Mesothelial cell of epicardium (in vitro differentiated cells): ENCODE measurements at places on chromosomes 7 and 10. TPM values are rescaled to one million over a fixed set of nuclear protein-coding genes. Genes with fewer than 3 reads are reported as not detected.

DNA sequence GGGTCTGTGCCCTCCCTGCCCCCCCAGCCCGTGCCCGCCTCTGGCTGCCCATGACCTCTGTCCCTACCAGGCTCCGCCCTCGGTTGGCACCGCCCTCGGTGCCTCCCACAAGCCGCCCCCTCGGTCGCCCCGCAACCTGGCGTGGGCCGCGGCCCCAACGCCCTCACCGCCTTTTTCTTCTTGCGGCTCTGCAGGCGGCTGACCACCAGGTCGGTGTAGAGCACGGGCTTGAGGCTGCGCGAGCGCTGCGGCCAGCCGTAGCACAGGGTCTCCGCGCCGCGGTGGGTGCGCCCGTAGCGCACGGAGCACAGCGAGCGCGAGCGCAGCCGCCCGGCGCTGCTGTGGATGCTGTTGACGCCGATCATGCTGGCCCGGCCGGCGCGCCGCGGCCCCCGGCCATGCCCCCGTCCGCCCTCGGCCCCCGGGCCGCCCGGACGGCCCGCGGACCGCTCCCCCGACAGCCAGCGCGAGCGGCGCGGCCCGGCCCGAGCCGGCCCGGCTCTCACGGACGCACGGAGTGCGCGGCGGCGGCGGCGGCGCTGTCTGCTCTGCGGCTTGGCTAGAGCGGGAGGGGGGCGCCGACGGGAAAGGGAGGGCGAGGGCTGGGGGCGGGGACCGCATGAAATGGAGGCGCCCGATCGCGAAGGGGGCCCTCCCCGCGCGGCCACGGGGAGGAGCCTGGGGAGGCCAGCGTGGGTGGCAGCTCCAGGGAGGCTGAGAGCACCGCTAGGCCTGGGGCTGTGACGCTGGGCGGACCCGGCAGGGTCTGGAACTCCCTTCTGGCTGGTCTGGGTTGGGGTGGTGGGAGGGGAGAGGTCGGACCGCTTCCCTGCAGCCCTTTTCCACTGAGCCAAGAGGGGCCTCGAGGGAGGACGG, 9.6 kb downstream of the PSD start:
- DNase-seq = peak; percentile 57

DNA sequence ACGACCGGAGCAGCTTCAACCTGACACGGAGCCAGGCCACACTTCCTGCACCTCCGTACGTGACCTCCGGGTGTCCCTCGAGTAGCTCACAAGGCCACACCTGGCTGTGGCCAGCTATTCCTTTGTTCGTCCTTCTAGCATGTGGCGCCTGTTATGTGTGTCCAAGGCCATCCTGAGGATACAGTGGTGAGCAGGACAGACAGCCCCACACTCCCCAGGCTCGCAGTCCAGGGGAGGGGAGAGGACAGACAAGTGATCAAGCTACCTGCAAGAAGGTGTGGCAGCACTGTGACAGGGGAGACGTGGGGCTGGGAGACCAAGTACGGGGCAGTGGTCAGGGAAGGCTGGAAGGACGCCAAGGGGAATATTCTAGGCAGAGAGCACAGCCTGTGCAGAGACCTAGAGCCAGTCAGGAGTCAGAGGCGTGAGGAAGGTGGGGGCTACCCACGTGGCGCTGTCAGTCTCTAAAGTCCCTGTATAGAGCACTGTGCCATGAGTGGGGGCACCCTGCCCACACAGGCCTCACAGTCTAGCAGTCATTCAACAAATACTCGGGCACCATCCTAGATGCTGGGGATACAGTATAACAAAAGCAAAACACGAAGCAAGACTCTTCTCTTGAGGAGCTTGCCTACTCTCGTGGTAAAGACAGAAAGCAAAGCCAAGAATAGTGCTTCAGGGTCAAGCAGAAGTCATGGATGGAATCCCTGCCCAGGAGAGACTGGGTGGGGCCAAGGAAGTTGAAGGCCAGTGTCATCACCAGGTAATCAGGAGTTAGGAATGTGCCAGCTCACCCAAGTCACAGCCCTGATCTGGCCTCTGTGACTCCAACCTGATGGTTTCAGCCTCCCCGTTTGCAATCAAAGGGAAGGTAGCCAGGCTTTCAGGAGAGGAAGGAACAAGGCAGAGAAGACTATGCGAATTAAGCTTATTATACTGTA, 58.6 kb downstream of the PROSER2 start:
- DNase-seq = no peak

- DNase-seq = peak; percentile 43
Measured at GRCh38 chr10:93893646-93894515, at the start of gene SLC35G1. Gene SLC35G1, plus strand, starts transcription at chr10:93893978. Its CDS starts 56 bp downstream, at chr10:93894034.

DNA sequence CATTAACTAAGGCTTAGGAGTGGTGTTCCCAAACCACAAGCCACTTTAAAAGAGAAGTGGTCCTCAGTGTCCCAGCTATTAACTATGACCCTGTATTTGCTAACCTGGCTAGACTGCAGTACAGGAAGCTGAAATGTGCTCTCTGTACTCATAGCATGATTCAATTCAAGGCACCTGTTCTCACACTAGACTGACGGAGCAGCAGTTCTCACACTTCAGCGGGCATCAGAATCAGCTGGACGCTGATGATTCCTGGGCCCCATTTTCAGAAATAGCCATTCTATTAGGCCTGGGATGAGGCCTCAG, 24.5 kb upstream of the MSRB2 start:
- no peak for DNase-seq

GRCh38 chr7:106108991-106109390, 3.1 kb downstream of the SYPL1 start:
- DNase-seq = no peak

- no peak for DNase-seq
Measured at GRCh38 chr10:5873515-5873995, 16.1 kb downstream of the ANKRD16 start.

DNA sequence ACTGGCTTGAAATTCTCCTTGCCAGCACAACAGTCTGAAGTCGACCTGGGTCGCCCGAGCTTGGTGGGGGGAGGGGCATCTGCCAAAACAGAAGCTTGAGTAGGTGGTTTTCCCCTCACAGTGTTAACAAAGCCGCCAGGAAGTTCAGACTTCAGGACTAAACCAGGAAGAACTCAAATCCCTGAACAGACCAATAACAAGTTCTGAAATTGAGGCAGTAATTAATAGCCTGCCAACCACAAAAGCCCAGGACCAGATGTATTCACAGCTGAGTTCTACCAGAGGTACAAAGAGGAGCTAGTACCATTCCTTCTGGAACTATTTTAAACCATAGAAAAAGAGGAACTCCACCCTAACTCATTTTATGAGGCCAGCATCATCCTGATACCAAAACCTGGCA, 45.3 kb downstream of the LRRC72 start:
- no peak for DNase-seq

DNA sequence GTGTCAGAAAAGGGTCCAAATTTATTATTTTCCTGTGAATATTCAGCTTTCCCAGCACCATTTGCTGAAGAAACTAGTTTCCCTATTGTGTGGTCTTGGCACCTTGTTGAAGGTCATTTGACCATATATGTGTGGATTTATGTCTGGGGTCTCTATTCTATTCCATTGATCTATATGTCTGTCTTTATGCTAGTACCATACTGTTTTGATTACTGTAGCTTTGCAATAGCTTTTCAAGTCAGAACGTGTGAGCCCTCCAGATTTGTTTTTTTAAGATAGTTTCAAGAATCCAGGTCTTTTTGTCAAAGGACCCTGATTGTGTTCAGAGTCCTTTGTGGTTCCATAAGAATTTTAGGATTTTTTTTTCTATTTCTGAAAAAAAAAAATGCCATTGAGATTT, 79.0 kb upstream of the WAC start:
- DNase-seq = no peak

DNA sequence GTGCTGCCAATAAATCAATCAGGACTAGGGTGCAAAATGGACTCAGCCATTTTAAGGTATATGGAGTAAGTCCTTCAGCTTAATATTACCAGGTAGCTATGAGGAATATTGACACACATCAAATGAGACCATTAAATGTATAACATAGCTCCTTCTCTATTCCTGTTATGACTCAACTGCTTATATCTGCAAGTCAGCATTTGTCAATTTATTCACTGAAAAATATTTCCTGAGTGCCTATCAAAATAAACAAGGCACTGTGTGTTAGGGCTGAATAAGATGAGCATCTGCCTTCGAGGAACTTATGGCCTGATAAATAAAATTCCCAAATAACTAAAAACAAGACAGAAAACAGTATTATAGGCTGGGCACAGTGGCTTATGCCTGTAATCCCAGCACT, 113.8 kb downstream of the CDK6 start:
- no peak for DNase-seq

DNA sequence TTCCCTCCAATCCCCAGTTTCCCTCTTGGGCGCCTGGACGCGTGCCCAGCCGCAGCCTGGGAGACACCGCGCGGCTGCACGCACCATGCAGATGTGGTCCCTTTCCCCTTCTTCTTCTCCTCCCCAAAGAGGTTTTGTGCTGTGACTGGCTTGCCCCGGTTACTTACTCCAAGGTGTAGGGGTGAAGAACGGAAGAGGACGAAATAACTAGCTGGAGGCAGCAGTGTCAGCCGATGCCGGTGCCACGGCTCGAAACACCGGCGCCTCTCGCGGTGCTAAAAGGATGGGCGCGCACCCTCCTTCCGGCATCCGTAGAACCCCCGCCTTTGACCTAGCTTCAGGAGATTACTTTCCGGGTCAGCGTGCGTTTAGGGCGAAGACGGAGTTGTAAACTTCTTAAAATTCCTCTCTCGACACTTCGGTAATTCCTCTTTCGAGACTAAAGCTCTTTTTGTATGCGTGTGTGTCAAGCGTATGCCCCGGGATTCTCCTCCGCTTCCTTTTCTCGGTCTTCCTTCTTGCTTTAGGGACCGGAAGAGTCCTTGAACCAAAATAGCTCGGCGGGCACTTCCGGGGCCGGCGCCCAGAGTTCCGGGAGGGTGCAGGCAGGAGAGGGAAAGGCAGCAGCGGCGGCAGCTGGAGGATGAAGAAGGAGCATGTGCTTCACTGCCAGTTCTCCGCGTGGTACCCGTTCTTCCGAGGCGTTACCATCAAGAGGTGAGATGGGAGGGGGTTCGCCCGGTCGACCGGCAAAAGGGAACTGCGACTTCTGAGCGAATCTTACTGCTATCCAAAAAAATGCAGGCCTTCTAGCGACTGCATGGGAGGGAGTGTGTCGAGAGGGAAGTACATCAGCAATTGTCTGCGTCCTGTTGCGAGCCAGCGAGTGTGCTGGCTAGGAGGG, at the start of the genes CDC123 and NUDT5:
Gene CDC123 (plus strand): TSS at position 586 of the 904 bp plus-strand sequence. CDS start 58 bp downstream, at position 644.
Gene NUDT5 (minus strand): TSS at position 289 of the 904 bp plus-strand sequence. CDS start 9,600 bp downstream, outside the sequence.
- DNase-seq = peak; percentile 75

DNA sequence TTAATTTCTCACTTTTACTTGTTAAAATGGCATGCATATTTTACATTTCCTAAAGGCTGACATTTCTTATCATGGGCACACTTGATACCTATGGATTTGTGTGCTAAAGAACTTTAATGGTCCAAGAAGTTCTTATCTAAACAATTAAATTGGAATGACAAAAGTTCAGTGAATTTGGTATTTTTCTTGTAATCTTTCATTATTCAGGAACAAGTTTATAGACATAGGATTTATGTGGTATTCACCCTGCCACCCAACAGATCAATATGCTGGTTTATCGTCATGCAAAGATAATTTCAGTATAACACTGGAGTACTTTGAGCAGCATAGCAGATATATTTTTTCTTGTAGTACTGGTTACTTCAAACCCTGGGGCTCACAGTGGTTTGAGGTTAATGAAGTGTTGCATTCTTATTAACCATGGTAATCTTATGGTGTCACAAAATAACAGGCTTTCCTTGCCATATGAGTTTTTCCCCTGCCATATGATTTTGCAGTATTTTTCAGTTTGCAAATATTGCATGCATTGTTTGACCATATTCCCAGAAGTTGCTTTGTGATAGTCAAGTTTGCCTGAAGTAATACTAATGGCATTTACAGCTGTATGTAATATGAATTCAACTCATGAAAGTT, 148.8 kb downstream of the PPP1R9A start:
- no peak for DNase-seq

- no peak for DNase-seq
Measured at GRCh38 chr7:30389791-30390190, 88.8 kb downstream of the NOD1 start.

DNA sequence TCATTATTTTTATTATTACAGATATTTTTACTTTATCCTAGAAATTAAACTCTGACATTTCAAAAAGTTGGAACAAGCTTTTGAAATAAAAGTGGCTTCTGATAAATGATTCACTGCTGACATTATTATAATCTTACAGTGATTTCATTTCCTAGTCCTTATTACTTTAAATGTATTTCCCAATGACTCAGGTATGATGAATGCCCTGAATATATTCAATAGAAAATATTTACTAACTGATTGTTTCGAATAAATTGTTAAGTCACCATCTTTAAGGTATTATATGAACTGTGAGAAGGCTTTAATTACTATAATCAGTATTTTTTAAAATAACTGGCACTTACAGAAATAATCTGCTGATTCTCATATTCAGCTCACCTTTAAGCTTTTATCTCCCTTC, 21.6 kb downstream of the DKK1 start:
- DNase-seq = no peak

DNA sequence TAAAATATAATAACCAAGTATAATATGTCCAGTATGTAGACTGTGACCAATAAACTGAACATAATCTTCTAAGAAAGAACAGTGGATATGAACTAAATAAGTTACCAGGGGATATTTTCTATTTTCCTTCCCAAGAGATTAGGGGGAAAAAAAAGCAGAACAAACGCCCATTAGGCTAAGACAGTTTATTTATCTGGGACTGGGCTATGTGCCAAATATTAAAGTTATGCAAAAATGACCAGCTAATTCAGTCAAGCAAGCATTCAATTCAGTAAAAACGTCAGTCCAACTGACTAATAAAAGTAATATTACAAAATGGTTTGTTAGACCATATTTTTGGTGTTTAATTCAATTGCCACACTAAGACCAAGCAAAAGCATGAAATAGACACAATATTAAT, 122.2 kb downstream of the TSPAN12 start:
- no peak for DNase-seq

GRCh38 chr10:127836966-127837365, 55.8 kb downstream of the CLRN3 start:
- no peak for DNase-seq

Gene SH2B2
- total RNA-seq = 7.9 to 8.2 TPM (median 8.2 TPM) in 3 replicates

Gene CHCHD1
- 21.0 to 23.5 TPM (median 23.1 TPM) in 3 replicates for total RNA-seq

Gene ZNF425
- 7.0 to 7.3 TPM (median 7.2 TPM) in 3 replicates for total RNA-seq

Gene FAM13C
- 6.7 to 7.3 TPM (median 6.8 TPM) in 3 replicates for total RNA-seq

Gene VSTM2A
- total RNA-seq = not detected in 3 replicates

Gene RGR
- total RNA-seq = not detected in 3 replicates

Gene HOXA11
- 3.3 to 4.2 TPM (median 3.9 TPM) in 3 replicates for total RNA-seq

Gene PTF1A
- not detected in 3 replicates for total RNA-seq

Gene IFIT1B
- total RNA-seq = not detected in 3 replicates

Gene CLDN15
- total RNA-seq = 17.1 to 19.5 TPM (median 18.1 TPM) in 3 replicates

Gene PRR15
- 4.9 to 7.2 TPM (median 6.6 TPM) in 3 replicates for total RNA-seq

Gene ADRA2A
- total RNA-seq = 4.7 to 5.2 TPM (median 4.9 TPM) in 3 replicates

Gene PALD1
- total RNA-seq = 4.9 to 5.6 TPM (median 4.9 TPM) in 3 replicates
